Small intestine (tissue), 16 donors: ENCODE measurements at places on chromosomes 12 and 14. TPM values are rescaled to one million over a fixed set of nuclear protein-coding genes. Genes with fewer than 3 reads are reported as not detected.

Gene SLC2A14
- polyA plus RNA-seq = 0.03 TPM

GRCh38 chr14:53790731-53791500, 165.7 kb downstream of the BMP4 start:
- no peak for DNase-seq

Gene ERP27
- polyA plus RNA-seq = 0.12 TPM

GRCh38 chr12:740921-741320, 11.5 kb upstream of the WNK1 start:
- DNase-seq = no peak

Gene TAS2R42
- 0.04 TPM for polyA plus RNA-seq

DNA sequence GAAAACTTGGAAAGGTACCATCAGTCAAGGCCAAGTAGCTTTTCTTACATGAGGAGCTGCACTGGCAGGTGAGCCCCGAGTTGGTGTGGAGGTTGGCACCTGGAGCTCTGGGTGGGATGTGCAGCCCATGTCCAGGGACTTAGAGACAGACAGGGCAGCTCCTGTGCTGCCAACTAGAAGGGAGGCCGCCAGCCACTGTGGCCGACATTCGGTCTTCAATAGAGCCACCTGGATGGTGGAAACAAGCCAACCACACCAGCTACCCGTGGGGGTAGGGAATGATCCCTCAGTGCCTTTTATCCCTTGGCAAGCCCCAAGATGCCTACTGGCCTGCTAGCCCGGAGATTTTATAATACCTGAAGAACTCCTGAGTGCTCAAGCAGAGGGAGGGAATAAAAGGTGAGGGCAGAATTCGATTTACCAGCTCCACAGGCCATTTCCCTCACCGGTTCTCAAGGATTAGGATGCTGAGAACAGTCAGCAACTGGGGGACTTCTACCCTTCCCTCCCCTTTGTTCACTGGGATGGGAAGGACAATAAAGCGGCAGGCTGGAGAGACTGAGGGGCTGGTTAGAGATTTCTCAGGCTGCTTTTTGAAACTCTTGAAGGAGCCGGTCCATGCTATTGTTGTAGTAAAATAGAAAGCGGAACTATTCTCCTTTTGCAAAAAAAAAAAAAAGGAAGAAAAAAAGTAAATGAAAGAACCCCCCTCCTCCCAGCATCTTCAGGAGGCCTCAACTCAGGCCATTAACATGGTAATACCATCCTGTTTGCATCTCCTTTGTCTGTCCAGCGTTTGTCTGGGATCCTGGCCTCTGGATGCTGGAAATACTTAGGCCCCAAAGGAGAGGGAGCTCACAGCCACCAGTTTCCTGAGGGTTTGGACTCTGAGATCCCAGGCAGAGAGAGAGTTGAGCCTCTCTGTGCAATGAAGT, 321.6 kb downstream of the ZFP36L1 start:
- no peak for DNase-seq

Gene TAS2R31
- polyA plus RNA-seq = not detected

Gene A2M
- 93.5 TPM for polyA plus RNA-seq

DNA sequence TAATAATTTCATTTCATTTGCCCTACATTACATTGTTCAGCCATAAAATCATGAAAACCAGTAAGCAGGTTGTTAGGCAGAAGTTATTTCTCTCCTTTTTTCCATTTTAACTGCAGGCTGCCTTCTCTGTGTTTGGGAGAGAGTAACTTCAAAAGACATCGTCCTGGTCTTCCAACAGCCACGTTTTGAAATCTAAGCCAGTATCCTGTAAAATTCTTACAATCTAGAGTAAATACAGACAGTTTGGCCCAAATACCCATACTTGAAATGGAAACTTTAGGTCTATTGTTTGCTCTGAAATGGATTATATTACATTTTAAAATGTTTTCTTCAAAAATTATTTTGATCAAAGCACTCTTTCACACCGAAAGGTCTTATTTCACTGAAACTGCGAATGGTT, 66.1 kb upstream of the SLCO1C1 start:
- no peak for DNase-seq

GRCh38 chr14:70879448-70879847, 27.8 kb upstream of the PCNX1 start:
- no peak for DNase-seq

GRCh38 chr12:101963697-101964096, 86.3 kb downstream of the DRAM1 start:
- DNase-seq = no peak

Gene TAS2R9
- not detected for polyA plus RNA-seq
